ENCODE measurements at places on chromosomes 3 and 15. TPM values are rescaled to one million over a fixed set of nuclear protein-coding genes. Genes with fewer than 3 reads are reported as not detected.

GRCh38 chr3:153355559-153355958, 193.5 kb downstream of the RAP2B start:
- no peaks in the 10 kb centered on the region for H3K36me3 ChIP-seq
- no peaks in the 10 kb centered on the region for H3K27me3 ChIP-seq
- DNase-seq = no peak
- H3K4me3 ChIP-seq = no peak overlapping the region
- no peak overlapping the region for H3K27ac ChIP-seq

- no peak overlapping the region for H3K4me3 ChIP-seq
- no peaks in the 10 kb centered on the region for H3K27me3 ChIP-seq
- H3K36me3 ChIP-seq = no peaks in the 10 kb centered on the region
- DNase-seq = no peak
- no peak overlapping the region for H3K27ac ChIP-seq
Measured at GRCh38 chr3:56302417-56302816, 165.8 kb downstream of the ERC2 start.

DNA sequence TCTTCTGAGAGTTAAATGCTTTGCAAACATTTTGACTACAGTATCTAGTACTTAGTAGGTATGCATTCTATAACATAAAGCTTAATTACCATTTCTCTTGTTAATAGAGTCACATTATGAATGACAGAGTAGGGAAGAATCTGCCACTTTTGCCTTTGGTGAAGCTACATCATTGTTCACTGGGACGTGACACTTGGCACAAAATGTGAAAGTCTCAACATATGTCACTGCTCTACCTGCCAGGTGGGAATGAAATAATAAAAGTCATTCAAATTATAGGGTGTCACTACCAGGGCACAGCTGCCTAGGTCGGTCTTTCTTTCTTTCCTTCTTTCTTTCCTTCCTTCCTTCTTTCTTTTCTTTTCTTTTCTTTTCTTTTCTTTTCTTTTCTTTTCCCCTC, 17.6 kb downstream of the GPR87 start:
- no peak for DNase-seq
- H3K4me3 ChIP-seq = no peak overlapping the region
- no peaks in the 10 kb centered on the region for H3K27me3 ChIP-seq
- H3K4me1 ChIP-seq = no peaks in the 10 kb centered on the region
- no peaks in the 10 kb centered on the region for H3K36me3 ChIP-seq

DNA sequence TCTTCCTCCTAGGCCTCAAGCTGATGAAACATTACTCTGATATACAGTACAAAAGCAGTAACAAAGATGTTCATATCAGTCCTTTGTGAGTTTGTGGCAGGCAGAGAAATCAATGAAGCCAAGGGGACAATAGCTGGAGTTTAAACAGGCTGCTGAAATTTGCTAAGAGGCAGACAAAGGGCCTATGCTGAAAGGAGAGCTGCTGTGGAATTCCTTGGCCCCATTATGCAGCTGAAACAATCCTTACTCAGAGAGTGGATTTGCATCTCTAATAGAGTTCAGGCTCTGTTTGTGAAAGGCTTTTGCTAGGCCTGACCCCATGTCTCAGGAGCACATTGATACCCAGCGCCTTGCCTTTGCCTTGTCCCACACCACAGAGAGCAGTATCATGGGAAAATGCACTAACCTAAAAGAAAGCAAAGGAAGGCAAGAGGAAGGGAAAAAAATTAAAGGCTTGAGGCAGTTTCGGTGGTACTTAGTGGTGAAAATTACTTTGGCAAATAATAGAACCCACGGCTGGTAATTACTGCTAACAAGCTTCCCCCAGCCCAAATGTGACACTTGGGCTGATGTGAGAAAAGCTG, 195.0 kb upstream of the EPHA3 start:
- no peak overlapping the region for H3K4me3 ChIP-seq
- DNase-seq = no peak
- H3K36me3 ChIP-seq = no peaks in the 10 kb centered on the region
- no peaks in the 10 kb centered on the region for H3K27me3 ChIP-seq
- no peaks in the 10 kb centered on the region for H3K4me1 ChIP-seq
- H3K27ac ChIP-seq = no peak overlapping the region

GRCh38 chr3:196115678-196116083, 33.8 kb upstream of the TFRC start:
- H3K27ac ChIP-seq = no peak overlapping the region
- no peaks in the 10 kb centered on the region for H3K27me3 ChIP-seq
- no peak overlapping the region for H3K4me3 ChIP-seq
- no peaks in the 10 kb centered on the region for H3K36me3 ChIP-seq

GRCh38 chr3:153096731-153097131, 65.3 kb upstream of the RAP2B start:
- no peaks in the 10 kb centered on the region for H3K4me1 ChIP-seq
- no peaks in the 10 kb centered on the region for H3K27me3 ChIP-seq
- no peak overlapping the region for H3K27ac ChIP-seq
- no peaks in the 10 kb centered on the region for H3K36me3 ChIP-seq
- DNase-seq = no peak

Gene PP2D1
- not detected for total RNA-seq

DNA sequence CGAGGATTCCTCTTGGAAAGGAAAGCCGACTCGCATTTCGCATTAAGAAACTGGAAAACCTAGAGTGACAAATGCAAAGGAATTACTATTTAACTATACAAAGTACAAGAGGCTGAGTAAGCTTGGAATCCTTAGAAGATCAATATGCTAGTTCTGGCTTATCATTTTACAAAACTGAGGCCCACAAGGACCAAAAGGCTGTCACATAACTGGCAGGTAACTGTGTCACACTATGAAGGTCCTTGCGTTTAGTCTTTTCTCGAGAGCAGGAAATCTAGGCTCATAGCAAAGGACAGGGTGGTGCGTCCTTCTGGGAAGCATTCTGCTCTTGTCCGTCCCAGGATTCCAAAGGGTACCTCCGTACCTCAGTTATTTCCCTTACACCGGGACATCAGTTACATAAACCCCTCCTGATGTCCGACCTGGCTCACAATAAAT, 629 bp downstream of the RPL24 start:
- peak overlapping the region; percentile 92 for H3K27ac ChIP-seq
- DNase-seq = no peak
- H3K36me3 ChIP-seq = no peaks in the 10 kb centered on the region

DNA sequence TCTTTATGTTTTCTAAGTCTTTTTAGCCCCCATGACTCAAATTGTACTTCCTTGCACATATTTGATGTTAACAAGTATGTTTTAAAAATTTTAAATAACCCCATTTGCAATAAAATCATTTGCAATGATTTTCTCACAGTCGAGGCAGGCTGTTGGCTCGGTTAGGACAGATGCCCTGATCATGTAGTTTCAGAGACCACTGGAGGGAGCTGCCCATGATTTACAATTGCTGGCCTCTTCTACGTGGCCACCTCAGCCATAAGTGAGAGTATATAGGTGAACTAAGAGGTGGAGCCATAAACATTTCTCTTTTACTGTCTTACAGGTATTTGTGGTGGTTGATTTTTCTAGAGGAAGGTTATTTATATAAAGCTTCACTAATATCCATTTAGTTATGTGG, 1.7 kb downstream of the DTWD1 start:
- H3K4me1 ChIP-seq = no peaks in the 10 kb centered on the region
- no peaks in the 10 kb centered on the region for H3K36me3 ChIP-seq
- peak overlapping the region; percentile 78 for H3K4me3 ChIP-seq
- peak overlapping the region; percentile 95 for H3K27ac ChIP-seq

Gene SYNPR
- 1.7 TPM for total RNA-seq

Gene PRR20G
- not detected for total RNA-seq

DNA sequence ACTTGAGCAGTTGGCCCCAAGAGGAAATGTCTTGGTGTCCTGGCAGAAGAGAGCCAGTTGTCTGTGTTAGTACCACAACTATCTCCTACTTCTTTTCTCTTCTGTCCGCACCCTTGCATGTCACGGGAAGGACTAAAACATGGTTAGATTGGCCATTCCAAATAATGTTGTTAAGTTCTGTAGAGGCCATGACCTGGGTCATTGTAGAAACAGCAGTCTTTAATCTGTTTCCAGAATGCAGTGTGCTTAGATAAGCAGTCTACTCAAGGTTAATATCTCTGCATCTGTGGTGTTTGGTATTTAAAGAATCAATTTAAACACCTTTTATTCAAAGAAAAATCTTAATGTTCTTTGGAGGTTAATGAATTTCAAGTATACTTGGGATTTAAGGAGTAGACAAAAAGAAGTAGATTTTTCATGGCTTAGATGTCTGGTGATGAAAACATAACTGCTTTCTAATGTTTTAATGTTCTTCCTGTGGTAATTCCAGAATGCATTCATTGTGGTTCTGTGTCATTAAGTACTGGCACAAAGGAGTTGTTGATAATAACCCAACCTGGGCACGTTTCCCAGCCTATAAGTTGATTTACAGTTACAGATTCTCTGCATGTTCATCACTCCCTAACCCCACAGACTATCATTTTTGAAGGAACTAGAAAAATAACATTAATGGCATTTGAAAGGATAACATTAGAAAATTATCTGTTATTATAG, 58.9 kb downstream of the TMEM108 start:
- H3K27me3 ChIP-seq = no peaks in the 10 kb centered on the region
- H3K27ac ChIP-seq = no peak overlapping the region
- no peaks in the 10 kb centered on the region for H3K4me1 ChIP-seq
- DNase-seq = no peak

- H3K27ac ChIP-seq = no peak overlapping the region
- no peaks in the 10 kb centered on the region for H3K27me3 ChIP-seq
- no peaks in the 10 kb centered on the region for H3K4me1 ChIP-seq
- no peak for DNase-seq
- no peak overlapping the region for H3K4me3 ChIP-seq
Measured at GRCh38 chr3:55959471-55960080, 472.5 kb upstream of the WNT5A start.

Gene WDR93
- not detected for total RNA-seq

DNA sequence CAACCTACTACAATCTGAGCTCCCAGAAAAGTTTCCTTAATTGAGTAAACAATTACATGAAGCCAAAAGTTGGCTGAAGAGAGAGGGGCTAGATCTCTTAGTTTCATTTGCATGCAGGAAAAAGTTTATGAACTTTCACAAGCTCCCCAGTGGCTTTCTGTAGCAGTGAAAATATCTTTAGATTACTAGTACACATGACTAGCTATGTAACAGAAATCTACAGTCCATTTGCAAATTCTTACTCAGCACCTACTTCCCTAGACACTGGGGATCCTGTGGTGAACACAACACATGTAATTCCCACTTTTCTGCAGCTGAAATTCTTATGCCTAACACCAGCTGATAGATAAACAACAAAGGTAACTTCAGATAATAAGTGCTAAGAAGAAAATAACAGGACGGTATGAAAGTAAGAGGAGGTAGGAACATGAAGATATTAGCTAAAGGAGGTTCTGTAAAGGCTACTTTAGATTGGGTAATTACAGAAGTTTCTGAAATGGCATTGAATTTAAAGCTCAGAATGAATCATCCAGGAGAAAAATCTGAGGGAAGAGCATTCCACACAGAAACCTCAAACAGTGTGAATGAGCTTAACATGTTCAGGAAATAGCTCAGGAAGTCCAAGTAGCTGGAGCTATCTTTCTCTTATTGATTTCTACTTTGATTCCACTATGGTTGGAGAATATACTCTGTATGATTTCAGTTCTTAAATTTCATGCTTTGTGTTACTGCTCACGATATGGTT, 204.8 kb downstream of the MAGI1 start:
- no peaks in the 10 kb centered on the region for H3K4me1 ChIP-seq
- H3K27ac ChIP-seq = no peak overlapping the region
- H3K4me3 ChIP-seq = no peak overlapping the region
- no peak for DNase-seq
- H3K27me3 ChIP-seq = no peaks in the 10 kb centered on the region
- no peaks in the 10 kb centered on the region for H3K36me3 ChIP-seq

GRCh38 chr3:150133293-150133692, 162.6 kb upstream of the PFN2 start:
- no peak overlapping the region for H3K4me3 ChIP-seq
- H3K4me1 ChIP-seq = no peaks in the 10 kb centered on the region
- no peaks in the 10 kb centered on the region for H3K27me3 ChIP-seq
- H3K27ac ChIP-seq = no peak overlapping the region
- DNase-seq = no peak
- no peaks in the 10 kb centered on the region for H3K36me3 ChIP-seq

DNA sequence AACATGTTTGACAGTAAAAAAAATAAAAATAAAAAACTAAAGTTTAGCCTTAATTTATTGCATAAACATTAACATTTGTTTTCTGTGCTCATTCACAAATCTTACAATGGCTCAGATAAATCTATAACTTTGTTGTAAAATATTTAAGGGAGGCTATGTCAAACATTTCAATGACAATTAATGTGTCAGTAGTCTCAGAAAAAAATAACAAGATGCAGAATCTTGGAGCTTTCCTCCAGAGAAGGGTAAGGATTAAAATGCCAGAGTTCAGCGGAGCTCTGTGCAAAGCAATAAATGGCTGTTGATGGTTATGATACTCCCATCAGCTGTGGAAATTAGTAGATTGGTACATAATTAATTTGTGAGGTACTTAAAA, 20.0 kb upstream of the CAPN7 start:
- DNase-seq = no peak
- no peaks in the 10 kb centered on the region for H3K36me3 ChIP-seq
- H3K27me3 ChIP-seq = no peaks in the 10 kb centered on the region
- no peak overlapping the region for H3K4me3 ChIP-seq
- no peak overlapping the region for H3K27ac ChIP-seq

Gene CCDC39
- not detected for total RNA-seq

DNA sequence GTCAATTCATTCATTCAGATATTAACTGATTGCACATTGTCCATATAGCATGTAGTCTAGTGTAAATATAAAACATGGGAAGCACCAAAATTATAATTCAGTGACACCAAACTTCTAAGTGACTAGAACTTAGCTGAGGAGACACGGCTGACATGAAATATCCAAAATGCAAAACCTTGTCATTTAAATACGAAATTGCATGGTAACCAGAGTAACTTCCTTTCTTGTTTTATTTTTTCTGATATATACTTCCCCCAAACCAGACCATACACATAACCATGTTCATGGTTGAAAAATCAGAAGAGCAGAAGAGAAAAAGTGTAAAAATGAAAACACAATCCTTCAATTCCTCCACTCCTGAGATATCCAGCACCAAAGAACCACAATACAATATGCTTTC, 38.0 kb downstream of the CBLB start:
- no peaks in the 10 kb centered on the region for H3K27me3 ChIP-seq
- no peaks in the 10 kb centered on the region for H3K36me3 ChIP-seq
- no peak for DNase-seq
- H3K27ac ChIP-seq = no peak overlapping the region

GRCh38 chr3:44020143-44020542, 221.5 kb upstream of the TOPAZ1 start:
- peaks cover 8% of the 10 kb centered on the region for H3K4me1 ChIP-seq
- no peak for DNase-seq
- no peak overlapping the region for H3K4me3 ChIP-seq

- H3K36me3 ChIP-seq = no peaks in the 10 kb centered on the region
- H3K4me1 ChIP-seq = no peaks in the 10 kb centered on the region
- no peak for DNase-seq
- no peak overlapping the region for H3K27ac ChIP-seq
Measured at GRCh38 chr15:29652595-29652994, 169.7 kb downstream of the TJP1 start.

GRCh38 chr3:23068016-23068728, 135.0 kb upstream of the UBE2E2 start:
- no peak for DNase-seq
- H3K4me1 ChIP-seq = no peaks in the 10 kb centered on the region
- H3K4me3 ChIP-seq = no peak overlapping the region
- H3K27me3 ChIP-seq = no peaks in the 10 kb centered on the region
- H3K27ac ChIP-seq = no peak overlapping the region

Gene GUCA1C
- total RNA-seq = not detected

- no peaks in the 10 kb centered on the region for H3K36me3 ChIP-seq
- H3K27ac ChIP-seq = no peak overlapping the region
- H3K4me3 ChIP-seq = no peak overlapping the region
- DNase-seq = peak; percentile 8
Measured at GRCh38 chr3:195012571-195012970, 258.4 kb downstream of the XXYLT1 start.

Gene GABRG3
- not detected for total RNA-seq
